Activated naive CD4-positive, alpha-beta T cell (primary cell): ENCODE measurements at places on chromosomes 16 and 17.

DNA sequence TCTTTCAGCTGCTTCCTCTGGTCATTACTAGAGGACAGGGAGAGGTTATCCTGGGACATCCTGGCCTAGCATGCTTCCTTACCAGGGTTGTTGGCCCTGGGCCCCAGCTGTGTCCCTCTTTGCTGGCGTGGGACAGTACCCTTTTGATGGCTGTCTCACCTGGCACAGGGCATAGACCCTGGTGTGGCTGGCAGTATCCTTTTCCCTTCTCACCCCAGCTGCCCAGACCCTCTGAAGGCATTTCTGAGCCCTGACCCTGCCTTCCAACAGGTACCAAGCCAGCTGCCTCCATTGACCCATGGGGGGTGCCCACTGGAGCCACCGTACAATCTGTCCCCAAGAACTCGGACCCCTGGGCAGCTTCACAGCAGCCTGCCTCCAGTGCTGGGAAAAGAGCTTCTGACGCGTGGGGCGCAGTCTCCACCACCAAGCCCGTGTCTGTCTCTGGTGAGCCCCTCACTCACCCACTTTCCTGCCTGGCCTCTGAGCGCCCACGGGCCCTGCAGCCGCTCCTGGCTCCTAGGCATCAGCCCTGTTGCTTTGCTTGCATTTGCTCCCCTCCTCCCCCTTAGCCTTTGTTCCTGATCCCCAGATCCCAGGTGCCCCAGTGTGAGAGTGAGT lies 34.0 kb downstream of the B9D1 start:
- DNase-seq = no peak

- no peak for DNase-seq
Measured at GRCh38 chr16:50469744-50470321, 78.4 kb upstream of the NKD1 start.

DNA sequence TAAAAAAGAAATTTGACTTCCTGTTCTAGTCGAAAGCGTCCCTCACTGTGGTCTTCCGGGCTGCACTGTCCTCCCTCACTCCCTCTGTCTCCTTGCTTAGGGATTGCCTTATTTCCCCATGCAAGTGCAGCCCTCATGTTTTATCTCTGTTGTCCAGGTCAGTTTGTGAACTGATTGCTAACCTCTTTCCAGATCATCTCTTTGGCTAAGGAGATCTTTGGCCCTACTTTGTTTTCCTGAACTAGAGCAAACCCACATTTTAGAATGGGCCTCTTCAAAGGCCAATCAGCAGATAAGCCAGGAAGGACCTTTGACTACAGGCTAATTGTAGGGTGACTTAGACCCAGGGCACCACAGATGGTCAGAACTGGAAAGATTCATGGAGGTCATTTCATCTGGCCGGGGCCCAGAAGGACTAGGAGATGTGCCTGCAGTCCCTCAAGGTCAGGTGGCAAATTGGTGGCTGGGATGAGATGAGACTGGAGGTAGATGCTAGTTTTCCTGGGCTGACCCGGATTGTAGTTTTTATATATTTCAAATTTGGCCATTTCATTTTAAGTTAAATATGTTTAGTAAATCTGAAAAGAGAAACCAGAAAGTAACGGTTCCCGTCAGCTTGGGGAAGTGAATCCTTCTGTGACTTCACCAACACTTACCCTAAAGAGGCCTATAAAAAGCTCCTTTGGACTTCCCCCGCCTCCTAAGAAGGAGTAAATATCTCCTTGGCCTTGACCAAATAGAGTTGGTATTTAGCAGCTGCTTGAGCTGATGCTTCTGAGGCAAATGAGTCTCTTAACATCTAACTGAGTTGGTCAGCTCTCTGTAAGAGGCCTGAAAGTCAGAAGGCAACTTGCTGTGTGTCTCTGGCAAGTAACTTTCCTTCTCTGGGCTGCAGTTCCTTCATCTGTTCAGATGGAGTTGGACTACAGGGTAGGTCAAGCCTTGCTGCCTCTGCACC lies 6.2 kb upstream of the SLC25A19 start:
- DNase-seq = no peak

DNA sequence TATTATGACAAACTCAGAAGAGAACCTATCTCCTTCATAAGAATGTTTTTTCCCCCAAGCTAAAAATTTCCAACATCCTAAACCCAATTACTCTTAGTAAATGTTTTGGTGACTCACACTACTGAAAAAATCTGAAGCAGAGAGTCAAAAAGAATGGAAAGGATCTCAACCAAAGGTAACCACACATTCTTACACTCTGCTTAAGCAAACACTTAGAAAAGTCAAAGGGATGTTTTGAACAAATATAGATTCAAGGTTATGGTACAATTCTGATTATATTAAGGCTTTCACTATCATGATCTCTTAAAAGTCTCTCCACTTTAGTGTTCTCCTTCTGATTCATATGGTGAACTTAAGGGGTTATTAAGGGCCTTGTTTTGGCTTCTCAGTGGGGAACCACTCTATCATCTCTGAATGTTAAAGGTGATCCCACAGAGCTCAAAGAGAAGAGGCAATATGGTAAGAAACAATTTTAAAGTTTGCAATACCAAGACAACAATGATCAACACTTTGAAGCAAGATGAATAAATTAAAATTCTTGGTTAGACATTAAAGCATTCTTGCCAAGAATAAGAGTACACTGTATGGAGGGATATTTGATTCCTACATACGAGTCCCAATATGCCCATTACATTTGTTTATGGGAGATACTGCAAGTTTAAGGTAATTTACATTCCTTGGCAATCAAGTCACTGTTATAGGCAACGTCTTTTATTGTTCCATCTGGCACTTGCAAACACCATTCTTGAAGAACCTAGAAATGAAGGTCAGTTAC lies 69.2 kb downstream of the CDC27 start:
- DNase-seq = no peak

GRCh38 chr17:31787857-31788570 lies 71.0 kb downstream of the COPRS start:
- no peak for DNase-seq

DNA sequence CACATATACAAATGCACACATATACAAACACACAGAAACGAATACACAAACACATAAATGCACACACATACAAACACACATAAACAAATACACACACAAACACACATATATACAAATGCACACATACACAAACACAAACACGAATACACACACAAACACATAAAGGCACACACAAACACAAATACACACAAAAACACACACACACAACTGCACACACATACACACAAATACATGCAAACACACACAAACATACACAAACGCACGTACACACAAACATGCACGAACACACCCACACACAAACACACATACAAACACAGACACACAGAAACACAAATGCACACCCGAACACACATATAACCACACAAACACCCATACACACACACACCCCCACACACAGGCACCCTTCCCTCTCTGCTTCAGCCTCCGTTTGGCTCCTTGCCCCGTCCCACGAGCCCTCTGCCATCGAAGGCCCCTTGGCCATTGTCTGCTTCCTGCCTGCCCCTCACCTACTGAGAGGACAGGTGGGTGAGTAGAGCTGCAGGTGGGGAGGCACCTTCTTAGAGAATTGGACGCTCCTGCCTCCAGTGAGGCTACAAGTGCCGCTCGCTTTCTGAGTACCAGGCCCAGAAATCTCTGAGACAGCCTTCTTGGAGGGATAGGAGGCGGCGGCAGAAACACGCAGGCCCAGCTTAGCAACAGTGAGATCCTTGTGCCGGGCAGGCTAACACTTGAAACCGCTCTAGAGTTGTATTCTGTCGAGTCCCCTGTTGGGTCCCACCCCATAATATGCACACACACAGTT lies 331.2 kb downstream of the FOXL1 start:
- DNase-seq = no peak

DNA sequence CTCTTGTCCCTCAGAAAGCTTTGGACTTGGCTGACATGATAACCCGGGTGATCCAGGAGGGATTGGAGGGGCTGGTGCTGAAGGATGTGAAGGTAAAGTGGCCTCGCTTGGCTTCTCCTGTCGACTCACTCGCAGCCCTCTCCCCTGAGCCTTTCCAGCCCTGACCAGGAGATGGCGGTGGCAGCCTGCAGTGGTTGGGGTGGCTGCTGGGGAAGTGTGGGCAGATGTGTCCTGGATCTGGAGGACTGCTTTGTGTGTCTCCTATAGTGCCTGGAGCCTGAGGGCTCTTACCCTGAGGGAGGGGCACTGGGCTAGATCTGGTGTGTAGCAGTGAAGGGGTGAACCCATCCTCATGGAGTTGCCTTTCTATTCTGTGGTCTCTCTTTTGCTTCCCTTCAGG lies 17.9 kb downstream of the LIG3 start:
- peak; percentile 66 for DNase-seq

GRCh38 chr16:71461686-71462648 lies at the start of gene ZNF23:
TSS of gene ZNF23 (minus strand) at chr16:71462247. CDS start at chr16:71456796, 5,451 bp downstream.
- peak; percentile 51 for DNase-seq

DNA sequence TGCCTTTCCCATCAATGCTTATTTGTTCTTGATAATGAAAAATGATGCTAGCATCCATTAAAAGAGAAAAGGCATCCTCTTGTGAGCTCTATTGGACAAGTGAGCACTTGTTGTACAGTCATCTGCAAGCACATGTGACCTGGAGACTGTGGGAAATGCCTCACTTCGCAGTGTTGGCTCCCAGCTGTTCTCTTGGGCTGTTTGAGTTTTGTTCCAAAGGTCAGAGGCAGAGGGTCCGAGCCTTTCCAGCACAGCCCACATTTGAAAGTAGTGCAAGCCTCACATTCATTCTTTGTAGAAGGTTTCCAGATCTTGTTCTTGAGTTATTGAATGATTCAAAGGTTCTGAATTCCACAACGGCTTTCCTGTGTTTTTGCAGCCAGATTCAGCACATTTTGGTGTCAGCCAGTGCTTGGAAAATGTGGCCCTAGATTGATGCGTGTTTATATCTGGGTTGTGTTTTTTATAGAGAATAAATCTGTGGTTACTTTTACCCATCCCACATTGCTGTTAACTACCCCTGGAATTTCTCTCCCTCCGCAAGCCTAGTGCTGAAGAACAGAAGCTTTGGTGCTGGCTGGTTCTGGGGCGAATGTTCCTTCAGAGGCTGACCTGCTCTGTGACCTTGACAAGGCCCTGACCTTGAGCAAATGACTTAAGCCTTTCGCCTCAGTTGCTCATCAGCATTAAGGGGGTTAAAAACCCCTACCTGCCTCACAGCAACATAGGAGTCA lies 49.8 kb downstream of the CDH1 start:
- no peak for DNase-seq

DNA sequence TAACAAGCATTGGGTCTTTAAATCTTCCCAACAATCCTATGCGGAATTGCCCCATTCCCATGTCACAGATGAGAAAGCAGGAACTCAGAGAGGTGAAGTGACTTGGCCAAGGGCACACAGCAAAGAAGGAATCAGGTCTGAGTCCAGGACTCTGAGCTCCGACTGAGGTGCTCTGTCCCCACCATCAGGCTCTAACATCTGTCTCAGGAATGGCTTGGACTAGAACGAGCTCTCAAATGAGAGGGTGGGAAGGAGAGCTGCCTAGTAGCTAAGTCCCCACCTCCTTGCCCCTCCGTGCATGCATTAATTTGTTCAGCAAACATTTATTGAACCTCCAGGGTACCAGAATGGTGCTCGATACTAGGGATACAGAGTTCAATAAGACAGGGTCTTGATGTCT lies 26.7 kb downstream of the ABCC3 start:
- DNase-seq = no peak

- no peak for DNase-seq
Measured at GRCh38 chr16:26649381-26650045, 417.2 kb upstream of the C16orf82 start.

DNA sequence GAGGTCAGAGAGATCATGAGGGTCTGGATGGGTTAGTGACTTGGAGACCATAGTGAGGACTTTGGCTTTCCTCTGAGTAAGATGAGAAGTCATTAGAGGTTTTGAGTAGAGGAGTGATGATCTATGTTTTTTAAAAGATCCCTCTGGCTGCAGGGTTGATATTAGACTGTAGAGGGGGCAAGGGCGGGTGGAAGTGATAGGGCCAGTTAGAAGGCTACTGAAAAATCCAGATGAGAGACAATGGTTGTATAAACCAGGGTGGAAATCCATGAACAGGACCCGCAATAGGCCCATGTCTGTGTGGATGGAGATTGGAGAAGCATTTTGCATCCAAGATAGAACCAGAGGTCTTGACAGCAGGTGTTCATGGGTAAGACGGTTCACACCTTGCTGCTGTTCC lies 9.8 kb downstream of the ITGAL start:
- no peak for DNase-seq

GRCh38 chr16:87202346-87202745 lies 114.8 kb downstream of the C16orf95 start:
- no peak for DNase-seq

DNA sequence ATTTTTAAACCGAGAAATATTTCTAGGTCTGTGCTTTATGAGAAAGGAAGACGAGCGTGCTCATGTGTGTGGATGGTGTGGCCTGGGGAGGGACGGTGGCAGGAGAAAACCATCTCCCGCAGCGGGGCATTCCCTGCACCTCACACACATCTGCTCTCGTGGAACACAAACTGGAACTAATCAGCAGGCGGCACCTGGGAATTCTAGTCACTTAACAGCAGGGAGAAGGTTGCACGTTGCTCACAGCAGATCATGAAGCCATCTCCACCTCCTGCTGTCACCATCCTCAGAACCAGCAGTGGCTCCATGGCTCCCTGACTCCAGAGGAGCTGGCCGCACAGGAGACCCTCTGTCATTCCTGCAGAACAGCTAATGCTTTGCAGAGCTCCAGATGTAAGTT lies 35.2 kb downstream of the ADCY9 start:
- no peak for DNase-seq

DNA sequence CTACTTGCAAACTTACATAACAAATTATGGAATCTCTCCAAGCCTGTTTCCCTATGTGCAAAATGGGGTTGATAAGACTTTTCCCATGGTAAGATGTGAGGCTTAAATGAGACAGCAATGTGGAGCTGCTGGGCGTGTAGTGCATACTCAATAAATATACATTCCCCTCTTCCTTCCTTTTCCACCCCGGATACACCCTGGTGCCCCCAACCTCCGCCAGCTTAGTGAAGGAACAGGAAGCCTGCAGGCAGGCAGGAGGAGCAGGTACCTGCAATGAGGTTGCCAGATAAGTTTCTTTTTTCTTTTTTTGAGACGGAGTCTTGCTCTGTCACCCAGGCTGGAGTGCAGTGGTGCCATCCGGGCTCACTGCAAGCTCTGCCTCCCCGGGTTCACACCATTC lies 14.9 kb downstream of the C17orf50 start:
- no peak for DNase-seq

GRCh38 chr17:64736804-64737492 lies 74.8 kb upstream of the SMURF2 start:
- peak; percentile 19 for DNase-seq
